Trophoblast cell (in vitro differentiated cells and primary cell): ENCODE measurements at places on chromosomes 11 and 22.

- DNase-seq: peak; percentile 51
These were observed 167.0 kb downstream of the BUD13 start for GRCh38 chr11:116605543-116606459.

GRCh38 chr22:31440681-31441080, 41.3 kb downstream of the DRG1 start:
- no peak for DNase-seq

GRCh38 chr11:112524798-112525197, 264.1 kb upstream of the PLET1 start:
- no peak for DNase-seq

DNA sequence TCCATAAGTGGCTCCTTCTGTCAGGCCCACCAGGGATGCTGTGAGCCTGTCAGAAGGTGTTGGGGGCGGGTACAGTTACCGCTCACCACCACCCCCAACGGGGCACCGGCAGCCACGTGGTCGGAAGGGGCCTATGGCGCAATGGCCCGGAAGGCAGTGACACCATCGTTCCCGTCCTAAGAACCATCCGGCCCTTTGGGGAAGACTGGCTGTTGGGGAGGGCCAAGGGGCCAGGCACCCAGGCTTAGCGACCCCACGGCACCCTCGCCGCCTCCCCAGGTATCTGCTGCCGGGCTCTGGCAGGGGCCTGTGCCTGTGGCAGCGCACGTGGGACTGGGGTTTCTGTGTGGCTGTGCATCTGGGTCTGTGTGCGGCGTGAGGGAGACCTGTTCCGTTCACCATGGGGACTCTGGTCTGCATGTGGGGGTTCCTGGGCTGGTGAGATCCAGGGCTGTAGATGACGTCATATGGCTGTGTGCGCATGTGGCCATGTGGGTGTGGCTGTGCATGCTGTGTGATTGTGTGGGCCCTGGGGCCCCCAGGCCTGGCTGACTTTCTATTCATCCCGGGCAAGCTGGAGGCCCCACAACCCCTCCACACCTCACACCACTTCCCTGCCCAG, 717 bp downstream of the OSM start:
- DNase-seq: no peak

DNA sequence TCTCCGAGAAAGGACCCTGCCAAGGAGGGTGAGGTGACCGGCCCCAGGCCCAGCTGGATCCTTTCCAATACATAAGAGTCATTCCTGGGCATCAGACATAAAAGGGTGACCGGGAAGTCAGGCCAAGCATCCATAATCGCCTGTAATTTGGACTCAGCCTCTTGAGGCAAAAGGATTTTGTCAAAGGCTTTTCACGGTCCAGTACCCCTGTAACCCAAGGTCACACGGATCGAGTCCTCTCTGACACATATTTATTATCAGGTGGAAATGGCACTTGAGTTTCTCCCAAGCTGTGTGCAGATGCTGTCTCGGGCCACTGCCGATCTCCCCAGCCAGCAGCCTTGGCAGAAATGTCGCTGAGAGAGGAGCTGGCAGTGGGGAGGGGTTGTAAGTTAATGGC, 556.5 kb downstream of the MN1 start:
- DNase-seq: no peak

GRCh38 chr22:20552443-20553401, 45.3 kb downstream of the MED15 start:
- DNase-seq: no peak

GRCh38 chr22:46424496-46424895, 89.0 kb downstream of the TRMU start:
- DNase-seq: no peak

GRCh38 chr22:25111579-25112517, 87.8 kb upstream of the CRYBB3 start:
- DNase-seq: no peak

- DNase-seq: no peak
These were observed 156.4 kb downstream of the SWAP70 start for GRCh38 chr11:9820260-9820659.
